Fibroblast of skin of scalp (primary cell): ENCODE measurements at places on chromosomes 4 and X.
A peak's percentile ranks its signal among the peaks of the same experiment; 100 is the strongest.

GRCh38 chr4:37891260-37892159 is 626 bp downstream of the TBC1D1 start:
- no peak for DNase-seq

DNA sequence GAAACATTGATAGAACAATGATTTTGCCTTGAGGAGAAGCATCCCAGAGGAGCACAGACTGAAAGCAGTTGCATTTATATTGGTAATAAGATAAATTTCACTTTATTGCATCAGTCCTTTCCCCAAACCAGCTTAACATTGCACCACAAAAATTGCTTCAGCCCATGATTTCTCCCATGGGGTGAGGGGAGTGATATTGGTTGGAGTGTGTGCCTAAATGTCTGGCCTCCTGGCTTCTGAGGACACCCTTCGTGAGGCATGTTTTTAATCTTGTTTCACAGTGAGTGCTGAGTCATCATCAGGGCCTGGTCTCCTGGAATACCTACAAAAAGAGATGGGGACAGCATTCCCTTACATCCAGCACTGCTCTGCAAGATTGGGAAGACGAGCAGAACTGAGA is 487.9 kb downstream of the C4orf33 start:
- peak; percentile 78 for DNase-seq

DNA sequence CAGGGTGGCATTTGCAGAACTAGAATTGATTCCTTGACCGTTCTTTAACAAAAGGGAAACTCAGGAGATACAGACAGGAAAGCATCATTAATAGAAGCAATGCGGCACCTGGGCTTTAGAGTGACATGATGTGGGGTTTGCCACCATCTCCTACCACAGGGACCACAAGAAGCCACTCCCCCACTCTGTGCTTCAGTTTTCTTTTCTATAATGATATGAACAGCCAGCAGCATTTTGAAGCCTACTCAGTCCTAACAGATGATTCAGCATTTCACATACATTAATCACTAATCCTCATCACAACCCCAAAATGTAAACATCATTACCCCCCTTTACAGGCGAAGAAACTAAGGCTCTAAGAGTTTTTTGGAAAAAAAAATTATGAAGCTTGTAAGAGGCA is 22.9 kb downstream of the CCDC149 start:
- peak; percentile 61 for DNase-seq

DNA sequence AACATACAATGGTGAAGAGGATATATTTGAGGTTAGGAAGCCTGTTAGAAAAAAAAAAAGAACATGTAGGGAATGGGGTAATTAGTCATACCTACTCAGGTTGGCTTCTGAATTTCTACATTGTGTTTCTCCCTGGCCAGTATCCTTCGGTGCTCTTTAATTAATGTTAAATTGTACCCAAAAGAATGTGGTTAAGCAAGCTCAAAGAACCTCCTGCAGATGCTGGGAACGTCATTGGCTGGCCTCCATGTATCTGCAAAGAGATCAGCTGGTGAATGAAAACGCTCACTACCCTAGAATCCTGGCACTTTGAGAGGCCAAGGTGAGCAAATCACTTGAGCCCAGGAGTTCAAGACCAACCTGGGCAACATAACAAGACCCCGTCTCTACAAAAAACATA is 942.3 kb upstream of the PRKX start:
- no peak for DNase-seq

DNA sequence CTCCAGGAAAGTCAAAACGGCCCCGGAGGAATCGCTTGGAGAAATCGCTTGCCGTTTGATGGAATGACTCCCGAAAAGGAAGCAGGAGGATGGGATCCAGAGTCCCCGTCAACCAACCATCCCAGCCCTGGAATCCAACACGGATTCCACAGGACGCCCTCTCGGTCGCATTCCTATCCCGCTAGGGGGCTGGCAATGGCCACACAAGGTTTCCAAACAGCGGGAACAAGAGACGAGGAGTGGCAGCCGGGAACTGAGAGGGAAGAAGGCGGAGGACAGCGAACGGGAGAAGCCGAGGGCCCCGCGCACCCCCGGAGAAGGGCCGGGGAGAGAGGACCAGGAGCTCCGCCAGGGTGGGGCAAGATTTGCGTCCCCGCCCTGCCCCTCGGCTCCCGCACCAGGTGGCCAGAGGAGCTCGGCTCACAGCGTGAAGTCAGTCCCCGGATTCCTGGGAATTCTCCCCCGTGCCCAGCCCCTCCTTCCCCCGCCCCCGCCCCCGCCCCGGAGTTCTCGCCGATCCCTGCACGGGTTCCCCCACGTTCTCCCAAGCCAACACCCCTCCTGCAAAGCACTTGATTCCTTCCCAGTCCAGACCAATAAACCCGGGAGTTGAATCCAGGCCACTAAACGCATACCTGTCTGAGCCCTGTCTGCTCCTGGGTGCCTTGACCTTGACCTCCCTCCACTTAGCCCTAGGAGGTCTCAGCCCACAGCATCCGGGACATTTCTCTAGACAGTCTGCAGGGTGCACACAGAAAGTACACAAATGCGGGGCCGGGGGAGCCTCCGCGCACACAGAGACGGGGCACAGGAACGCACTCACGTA is 1.4 kb downstream of the PDZD4 start:
- peak; percentile 65 for DNase-seq

DNA sequence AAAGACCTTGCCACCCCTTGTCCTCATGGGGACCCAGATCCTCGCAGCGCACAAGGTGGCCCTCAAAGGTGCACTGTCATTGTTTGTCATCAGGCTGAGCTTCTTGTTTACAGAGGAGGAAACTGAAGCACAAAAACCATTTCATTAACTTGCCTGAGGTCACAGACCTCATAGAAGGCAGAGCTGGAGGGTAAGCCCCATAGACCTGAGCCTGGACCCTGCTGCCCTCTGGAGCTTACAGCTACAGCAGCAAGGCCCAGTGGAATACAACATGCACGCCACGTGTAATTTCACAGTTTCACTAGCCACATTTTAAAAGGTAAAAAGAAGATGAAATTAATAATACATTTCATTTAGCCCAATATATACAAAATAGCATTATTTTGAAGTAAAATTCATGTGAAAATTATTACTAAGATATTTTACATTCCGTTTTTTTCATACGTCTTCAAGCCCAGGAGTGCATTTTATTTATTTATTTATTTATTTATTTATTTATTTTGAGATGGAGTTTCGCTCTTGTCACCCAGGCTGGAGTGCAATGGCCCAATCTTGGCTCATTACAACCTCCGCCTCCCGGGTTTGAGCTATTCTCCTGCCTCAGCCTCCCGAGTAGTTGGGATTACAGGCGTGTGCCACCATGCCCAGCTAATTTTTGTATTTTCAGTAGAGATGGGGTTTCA is 8.8 kb downstream of the JAKMIP1 start:
- no peak for DNase-seq

GRCh38 chr4:160709026-160709425 is 1454.8 kb downstream of the FSTL5 start:
- no peak for DNase-seq

GRCh38 chr4:148152868-148153625 is 289.2 kb downstream of the NR3C2 start:
- no peak for DNase-seq

DNA sequence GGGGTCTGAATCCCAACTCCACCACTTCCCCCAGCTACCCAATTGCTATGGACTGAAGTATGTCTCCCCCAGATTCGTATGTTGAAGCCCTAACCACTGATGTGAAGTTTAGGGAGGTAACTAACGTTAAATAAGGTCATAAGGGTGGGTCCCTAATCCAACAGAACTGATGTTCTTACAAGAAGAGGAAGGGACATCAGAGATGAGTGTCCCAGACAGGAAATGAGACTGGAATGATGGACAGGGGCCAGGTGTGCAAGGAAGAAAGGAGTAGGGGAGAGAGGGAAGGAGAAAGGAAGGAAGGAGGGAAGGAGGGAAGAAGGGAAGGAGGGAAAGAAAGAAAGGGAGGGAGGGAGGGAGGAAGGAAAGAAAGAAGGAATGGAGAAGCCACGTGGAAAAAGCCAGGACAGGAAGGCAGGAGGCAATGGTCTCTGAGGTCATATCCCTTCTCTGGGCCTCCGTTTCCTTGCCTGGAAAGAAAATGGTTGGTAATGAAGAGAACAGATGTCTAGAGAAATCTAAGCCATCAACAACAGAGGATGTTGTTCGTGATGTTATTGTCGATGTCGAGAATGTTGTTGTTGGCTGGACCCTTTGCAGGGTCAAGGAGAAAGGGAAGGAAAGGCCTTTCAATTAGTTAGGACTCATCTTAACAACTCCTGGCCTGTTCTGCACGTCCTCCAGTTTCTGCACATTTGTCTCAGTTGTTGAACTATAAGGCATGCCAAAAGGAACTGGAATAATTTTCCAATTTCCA is 59.0 kb upstream of the FGFBP2 start:
- DNase-seq: no peak

DNA sequence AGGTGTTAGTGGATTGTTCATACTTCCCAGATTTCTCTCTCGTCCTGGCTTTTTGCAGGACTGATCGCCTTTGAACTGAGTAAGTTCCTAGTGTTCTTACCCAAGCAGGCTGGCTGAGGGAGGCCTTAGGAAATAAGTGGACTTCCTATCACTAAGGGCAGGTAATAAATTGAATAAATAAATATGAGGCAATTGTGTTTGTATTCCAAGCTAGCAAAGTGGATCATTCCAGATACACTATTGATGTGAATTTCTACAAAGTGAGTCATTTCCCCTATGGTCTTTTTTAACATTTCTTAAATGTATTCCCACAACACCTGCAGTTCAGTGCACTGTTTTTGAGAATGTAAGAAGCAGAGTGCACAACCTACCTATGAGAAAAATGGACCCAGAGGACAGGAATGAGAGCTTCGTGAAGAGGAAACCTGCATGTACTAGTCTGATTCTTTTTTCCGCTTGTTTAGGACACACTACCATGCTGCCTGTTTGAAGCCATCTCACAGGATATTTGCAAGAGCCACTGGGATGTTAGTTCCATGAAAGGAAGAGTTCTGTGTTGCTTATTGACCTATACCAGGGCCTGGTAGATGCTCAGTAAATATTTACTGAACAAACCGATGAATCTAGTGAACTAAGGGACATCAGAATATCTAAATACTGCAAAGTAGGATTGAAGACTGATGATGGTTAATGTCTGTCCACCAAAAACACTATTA is 29.0 kb upstream of the SMAD1 start:
- DNase-seq: no peak

- DNase-seq: no peak
Observed at GRCh38 chr4:121233982-121234381, 69.9 kb upstream of the TNIP3 start.

- DNase-seq: no peak
Observed at GRCh38 chr4:155367608-155368007, 9.2 kb downstream of the MAP9 start.

DNA sequence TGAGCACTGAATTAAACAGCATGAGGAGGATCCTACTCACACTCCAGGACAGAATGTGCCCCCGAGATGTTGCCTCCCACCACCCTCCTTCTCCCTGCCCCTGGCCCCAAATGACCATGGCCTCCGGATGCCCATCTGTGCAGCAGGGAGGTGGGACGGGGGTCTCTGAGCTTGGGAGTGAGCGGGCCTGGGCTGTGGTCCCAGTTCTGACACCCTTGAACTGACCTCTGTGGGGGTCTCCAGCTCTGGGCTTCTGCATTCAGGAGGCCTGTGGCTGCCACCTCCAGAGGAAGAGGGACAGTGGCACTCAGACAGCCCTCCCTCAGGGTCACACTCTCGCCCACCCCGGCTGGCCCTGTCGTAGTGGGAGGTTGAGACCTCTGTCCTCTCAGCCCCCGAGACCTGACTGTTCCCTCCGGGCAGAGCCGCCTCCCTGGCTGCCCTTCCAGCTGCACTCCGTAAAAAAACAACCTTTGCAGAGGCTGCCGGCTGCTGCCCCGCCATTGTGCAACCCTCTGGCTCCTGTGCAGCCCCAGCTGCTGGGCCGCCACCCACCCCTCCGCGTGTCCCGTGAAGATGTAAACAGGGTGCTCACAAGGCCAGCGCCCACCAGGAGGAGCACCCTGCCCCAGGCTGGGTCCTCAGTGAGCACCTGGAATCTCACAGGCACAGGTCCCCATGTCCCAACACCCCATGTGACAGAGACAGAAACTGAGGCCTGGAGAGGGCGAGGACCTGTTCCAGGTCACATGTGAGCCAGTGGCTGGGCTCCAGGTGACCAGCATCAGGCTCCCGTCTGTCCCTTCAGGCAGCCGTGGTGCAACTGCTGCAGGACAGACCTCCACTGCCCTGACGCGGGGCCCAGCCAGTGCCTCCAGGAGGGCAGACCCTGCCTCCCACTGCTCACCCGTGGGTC is 39.6 kb downstream of the HTRA3 start:
- no peak for DNase-seq

DNA sequence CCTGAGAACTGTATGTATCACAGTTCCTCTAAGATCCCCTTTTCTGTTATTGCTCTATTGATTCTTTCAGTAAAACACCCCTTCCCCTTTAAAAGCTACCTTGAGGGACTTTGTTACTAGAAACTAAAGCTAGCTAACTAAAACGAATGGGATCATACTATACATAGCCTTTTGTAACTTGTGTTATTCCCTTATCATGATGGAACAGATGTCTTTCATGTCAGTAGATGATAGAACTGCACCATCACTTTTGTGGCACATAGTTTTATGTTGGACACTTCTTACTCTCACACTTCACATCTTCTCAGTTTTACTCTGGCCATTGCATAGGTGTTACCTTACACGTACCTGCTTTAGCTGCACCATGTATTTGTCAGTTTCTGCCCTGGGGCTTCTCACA is 46.6 kb upstream of the PGRMC2 start:
- DNase-seq: no peak

GRCh38 chr4:143307531-143307930 is 29.1 kb upstream of the GAB1 start:
- no peak for DNase-seq

DNA sequence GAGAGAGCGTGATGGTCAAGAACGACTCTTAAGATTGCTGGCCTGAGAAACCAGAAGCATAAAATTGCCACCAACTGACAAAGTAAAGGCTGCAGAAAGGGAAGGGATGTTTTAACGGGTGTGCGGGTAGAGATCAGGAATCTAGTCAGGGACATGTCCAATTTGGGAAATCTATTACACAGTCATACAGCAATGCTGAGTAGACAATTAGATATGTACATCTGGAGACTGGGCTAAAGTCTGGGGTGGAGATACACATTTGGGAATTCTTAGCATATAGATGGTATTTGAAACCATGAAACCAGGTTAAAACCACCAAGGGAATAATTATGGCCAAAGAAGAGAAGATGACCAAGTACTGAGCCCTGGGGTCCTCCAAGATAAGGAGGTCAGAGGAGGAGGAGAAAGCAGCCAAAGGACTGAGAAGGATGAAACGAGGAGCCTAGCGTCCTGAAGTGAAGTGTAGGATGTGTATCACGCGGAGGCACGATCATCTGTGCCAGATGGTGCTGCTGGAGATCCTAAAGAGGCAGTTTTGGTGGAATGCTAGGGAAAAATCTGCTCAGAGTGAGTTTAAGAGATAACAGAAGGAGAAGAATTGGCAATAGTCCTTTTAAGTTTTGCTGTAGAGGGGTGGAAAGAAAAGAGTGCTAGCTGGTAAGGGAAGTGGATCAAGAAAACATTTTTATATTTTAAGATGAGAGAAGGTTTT is 36.5 kb downstream of the SEC24D start:
- peak; percentile 15 for DNase-seq

- peak; percentile 72 for DNase-seq
Observed at GRCh38 chr4:122005064-122005755, 53.4 kb upstream of the TRPC3 start.
